ENCODE measurements at places on chromosomes 6 and 20.

- DNase-seq: no peak
Measured at GRCh38 chr20:19699180-19699971, 58.7 kb upstream of the RIN2 start.

DNA sequence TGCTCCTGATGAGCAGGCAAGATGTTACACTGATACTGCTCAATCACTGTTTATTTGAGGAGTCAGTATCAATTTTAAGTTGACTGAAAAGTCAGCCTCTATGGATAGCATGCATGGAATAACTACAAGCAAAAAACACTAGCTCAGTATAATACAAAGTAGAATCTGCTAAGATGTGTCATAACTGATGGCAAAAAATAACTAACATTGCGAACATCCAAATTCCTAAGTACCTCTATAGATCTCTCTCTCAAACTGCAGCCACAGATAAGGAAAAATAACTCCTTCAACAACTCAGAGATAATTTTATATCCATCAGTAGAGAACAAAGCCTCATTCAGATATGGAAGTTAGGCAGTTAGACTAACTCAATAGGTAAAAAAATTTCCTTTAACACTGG lies 16.3 kb downstream of the HDAC2 start:
- DNase-seq: no peak

DNA sequence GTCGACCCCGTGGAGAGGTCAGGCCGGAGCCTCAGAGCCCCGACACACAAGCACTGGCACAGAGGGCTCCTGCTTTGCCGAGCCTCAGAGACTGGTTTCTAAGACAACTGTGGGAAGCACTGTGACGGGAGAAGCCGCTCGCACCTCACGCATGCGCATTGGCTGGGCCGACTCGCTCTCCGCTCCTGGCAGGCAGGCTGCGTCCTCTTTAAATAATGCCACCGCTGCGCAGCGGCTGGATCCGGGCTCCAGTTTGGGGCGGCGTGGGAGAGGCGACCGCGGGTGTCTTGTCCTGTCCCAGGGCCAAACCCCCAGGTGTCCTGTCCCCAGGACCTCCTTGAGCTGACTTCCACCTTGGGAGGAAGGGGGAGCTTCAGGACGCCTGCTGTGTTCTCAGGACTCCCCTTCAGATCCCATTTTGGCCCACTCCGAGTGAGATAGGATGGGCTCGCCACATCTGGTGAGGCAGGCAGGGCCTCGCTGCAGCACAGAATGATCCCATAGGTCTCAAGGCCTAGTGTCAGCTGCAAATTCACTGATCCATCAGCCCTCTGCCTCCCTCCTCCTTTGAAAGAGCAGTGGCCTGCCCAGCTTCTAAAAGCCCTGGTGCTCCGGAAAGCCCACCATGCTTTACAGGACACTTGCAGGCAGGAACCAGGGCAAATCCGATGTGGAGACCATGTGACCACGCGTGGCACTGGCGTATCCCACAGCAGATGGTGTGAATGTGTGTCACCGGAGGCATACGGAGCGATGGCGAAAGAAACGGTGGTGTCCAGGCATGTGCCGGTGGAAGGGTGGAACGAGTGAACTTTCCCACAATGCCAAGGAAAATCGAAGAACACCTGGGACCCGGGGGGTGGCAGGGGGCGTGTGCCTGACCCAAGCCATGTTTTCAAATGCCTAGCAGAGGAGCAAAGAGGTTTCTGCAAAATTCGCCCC lies 169.3 kb upstream of the ZNF337 start:
- DNase-seq: peak; percentile 75

- no peak for DNase-seq
Measured at GRCh38 chr6:84260196-84260595, 32.8 kb upstream of the CEP162 start.

- peak; percentile 80 for DNase-seq
Measured at GRCh38 chr6:136317021-136317694, 27.5 kb upstream of the BCLAF1 start.

- DNase-seq: no peak
Measured at GRCh38 chr6:163308629-163309440, 105.7 kb upstream of the QKI start.

DNA sequence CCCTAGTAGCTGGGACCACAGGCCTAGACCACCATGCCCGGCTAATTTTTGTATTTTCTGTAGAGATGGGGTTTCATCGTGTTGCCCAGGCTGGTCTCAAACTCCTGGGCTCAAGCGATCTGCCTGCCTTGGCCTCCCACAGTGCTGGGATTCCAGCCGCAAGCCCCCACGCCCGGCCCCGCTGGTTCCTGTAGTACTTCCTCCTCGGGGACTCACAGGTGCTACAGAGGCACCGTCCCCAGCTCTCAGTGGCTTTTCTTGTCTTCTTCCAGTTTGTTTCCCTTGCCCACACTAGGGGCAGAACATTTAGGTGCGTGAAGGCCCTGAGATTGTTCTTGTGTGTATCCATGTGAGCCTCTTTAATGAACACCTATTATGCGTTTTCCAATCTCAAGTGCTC lies 773 bp upstream of the ZBP1 start:
- DNase-seq: no peak

GRCh38 chr6:170044836-170045562 lies 245.9 kb downstream of the DLL1 start:
- no peak for DNase-seq

DNA sequence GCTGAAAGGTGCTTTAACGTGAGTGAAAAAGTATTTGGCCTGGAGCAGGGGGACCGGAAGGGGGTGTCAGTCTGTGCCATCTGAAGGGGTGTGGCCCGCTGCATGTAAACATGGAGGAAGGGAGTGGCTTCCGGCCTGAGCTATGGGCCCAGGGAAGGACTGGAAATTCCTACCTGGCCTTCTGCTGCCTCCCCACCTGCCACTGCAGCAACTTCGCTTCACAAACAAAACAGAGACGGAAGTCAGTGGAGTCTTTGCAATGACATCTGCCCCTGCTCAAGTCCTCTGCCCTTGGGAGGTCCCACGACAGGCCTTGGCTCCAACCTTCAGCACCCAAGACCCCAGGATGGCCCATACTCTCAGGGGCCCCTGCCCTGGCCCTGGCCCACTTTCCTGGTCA lies 28.1 kb upstream of the FOXP4 start:
- DNase-seq: no peak

GRCh38 chr20:41003143-41003935 lies 25.3 kb upstream of the TOP1 start:
- peak; percentile 83 for DNase-seq

- no peak for DNase-seq
Measured at GRCh38 chr6:112189494-112189893, 64.9 kb downstream of the LAMA4 start.

- DNase-seq: no peak
Measured at GRCh38 chr6:35065441-35065800, 75.7 kb downstream of the TCP11 start.

GRCh38 chr20:42267793-42268384 lies 649.7 kb upstream of the CHD6 start:
- no peak for DNase-seq

DNA sequence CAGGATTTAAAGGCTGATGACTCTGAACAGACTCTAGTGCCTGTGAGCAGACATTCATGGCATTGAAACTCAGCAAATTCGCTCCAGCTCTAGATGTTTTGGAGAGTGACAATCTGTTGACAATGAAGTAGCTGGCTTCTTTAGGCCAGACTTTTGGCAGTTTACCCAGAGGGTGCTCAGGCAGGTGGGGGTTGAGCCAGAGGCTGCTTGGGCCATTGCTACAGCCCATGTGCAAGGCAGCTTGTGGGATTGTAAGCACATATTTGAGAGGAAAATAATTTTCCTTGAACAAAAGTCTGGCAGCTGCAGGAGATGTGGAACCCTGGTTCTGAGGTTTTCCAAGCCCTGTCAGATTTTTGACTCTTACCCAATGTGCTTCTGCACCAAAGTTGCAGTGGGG lies 311.6 kb downstream of the CDC5L start:
- no peak for DNase-seq

DNA sequence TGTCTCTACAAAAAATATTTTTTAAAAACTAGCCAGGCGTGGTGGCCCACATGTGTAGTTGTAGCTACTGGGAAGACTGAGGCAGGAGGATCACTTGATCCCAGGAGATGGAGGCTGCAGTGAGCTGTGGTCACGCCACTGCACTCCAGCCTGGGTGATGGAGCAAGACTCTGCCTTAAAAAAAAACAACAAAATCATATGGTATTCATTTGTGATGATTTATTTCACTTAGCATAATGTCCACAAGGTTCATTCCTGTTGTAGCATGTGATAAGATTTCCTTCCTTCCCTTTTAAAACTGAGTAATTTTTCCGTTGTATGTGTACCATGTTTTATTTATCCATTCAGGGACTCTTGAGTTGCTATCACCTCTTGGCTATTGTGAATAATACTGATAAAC lies 26.2 kb downstream of the TMEM170B start:
- no peak for DNase-seq

DNA sequence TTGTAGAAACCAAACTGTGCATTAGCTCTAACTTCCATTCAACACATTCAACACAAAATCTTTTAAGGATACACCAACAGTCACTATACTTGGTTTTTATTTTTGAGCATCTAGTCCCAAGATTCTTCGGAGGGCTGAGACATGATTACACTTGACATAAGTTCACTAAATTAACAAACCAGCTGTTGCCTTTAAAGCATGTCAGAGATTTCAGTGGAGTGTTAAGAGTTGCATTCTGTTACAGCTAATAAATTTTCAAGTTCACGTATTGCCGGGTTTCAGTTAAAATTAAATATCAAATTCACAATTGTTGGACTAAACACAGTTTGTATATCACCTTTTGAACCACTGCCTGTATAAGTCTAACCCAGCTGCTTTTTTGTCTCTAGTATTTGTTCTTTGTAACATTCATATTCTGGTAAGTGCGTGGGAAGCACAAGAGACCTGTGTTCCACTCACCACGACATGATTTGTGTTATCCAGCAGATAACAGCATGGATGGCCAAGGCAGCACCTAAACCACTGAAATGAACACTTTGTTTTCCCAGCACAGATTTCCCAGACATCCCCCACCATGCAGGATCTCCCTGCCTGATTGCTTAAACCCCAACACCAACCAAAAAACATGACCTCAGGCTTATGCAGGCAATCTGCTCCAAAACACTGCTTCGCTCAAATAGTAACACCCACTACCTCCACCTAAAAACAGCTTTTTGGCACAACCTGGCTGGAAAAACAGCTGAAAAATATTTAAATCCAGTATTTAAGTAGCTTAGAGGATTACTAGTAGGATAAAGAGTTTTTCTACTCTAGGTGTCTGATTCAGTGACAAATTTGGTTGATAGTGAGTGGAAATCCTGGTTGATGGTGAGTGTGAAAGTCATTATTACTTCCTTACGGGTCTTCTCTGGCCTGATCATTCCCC lies 286.5 kb upstream of the NT5E start:
- no peak for DNase-seq

DNA sequence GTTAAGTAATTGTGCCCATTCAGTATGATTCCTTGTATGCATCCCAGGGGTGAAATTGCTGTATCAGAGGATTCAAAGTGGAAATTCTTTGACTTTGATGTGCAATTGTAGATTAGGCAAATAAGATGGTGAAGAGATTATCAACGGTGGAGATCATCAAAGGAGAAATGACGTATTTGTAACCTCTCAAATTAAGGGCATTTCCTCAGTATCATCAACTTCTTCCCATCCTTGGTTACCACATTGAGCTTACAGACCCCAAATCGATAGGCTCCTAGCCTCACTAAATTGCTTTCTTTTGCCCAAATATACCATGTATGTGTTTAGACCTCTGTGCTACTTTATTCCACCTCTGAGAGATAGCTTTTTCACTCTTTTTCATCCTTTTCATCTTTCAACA lies 213.1 kb upstream of the ZFP64 start:
- DNase-seq: peak; percentile 64

- DNase-seq: peak; percentile 4
Measured at GRCh38 chr20:64256282-64256935, 861 bp downstream of the PCMTD2 start.

DNA sequence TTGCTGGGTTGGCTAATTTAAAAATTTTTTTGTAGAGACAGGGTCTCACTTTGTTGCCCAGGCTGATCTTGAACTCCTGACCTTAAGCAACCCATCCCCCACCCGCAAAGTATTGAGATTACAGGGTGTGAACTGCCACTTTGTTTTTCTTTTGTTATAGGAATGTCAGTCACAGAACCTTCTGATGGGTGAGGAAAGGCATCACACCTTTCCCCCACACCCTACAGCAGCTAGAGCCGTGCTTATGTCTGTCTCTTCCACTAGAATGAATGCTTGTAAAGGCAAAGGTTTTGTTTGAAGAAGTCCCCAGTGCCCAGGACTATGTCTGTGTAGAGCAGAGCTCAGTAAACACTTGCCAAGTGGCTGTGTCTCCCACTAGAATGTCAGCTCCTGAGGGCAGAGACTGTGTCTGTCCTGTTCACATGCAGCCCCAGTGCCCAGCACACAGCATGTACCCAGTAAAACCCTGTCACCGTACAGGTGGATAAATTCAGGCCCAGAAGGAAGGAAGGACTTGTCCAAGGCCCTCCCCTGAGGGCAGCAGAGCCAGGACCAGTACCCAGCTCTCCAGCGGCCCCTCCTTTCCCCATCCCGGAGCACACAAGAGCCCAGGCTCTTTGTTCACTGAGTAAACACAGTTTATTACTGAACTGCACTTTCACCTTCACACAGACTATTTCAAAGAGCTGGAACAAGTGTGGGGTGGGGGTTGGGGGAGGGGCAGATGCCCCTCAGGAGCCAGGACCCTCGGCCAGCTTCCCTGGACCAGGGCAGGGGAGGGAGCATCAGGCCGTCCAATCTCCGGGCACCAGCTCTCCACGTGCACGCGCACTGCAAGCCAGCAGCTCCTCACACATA lies 26.4 kb downstream of the COX4I2 start:
- no peak for DNase-seq

- DNase-seq: no peak
Measured at GRCh38 chr20:40540166-40540565, 148.9 kb downstream of the MAFB start.

- DNase-seq: no peak
Measured at GRCh38 chr6:109241199-109241598, 141.1 kb downstream of the CD164 start.

DNA sequence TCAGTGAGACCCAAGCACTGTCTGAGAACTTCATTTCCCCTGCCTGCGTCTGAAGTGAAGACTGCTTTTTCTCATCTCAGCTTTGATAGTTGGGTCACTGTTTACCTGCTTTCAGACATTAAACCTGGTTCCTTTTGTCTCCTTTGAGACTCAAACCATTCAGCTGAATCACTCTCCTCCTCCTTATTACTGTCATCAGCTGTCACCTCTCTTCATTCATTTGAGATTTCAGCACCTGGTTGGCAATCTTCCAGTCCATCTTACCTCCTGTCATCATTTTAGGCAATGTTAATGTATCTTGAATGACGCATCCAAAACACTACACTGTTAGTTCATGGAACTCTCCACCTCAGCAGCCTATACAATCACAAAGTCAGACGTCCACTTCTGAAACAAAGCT lies 34.3 kb upstream of the SOX4 start:
- no peak for DNase-seq
